ENCODE measurements at places on chromosomes 11 and 22.
A peak's percentile ranks its signal among the peaks of the same experiment; 100 is the strongest.

GRCh38 chr22:49935561-49935960 is 17.1 kb downstream of the CRELD2 start:
- no peak for DNase-seq

- DNase-seq = no peak
Observed at GRCh38 chr22:22941831-22942510, 54.4 kb downstream of the IGLL5 start.

GRCh38 chr22:17475318-17476230 is 87.7 kb upstream of the SLC25A18 start:
- DNase-seq = no peak

DNA sequence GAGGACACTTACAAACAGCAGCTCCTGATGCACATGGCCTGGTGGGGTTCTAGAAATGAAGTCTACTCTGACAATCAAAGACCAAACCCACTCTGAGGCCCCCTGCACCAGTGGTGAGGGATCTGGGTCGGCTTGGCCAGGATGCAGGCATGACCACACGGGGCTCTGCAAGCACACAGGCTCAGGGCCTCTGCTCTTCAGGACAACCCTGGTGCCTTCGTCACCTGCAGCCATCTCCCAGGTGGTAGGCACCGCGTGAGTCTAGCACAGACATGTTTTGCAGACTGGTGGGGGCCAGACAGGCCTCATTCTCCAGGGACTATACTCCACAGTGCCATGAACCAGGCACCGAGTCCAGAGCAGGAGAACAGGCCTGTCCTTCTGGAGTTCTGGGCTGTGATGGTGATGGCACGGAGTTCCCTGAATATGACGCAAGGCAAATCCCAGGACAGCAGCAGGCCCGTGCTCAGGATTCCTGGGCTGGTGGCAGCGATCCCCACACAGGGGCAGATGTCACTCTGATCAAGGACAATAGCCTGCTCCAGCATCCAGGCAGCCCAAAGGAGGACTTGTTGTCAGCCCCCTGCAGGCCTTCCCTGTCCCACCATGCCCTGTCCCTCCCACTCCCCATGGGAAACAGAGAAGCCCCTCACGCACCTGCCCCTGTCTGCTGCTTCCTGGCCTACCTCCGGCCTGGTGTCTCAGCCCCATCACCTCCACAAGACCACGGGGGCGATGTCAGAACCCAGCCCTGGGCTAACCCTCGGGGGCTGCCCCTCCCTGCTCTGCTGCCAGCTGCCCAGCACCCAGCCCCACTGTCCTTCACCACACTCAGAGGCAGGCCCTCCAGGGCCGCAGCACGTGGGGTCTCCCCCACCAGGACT is 36.1 kb downstream of the GNB1L start:
- no peak for DNase-seq

- DNase-seq = no peak
Observed at GRCh38 chr11:46669711-46670139, 30.7 kb downstream of the ARHGAP1 start.

- DNase-seq = no peak
Observed at GRCh38 chr11:130890039-130890745, 26.1 kb downstream of the SNX19 start.

DNA sequence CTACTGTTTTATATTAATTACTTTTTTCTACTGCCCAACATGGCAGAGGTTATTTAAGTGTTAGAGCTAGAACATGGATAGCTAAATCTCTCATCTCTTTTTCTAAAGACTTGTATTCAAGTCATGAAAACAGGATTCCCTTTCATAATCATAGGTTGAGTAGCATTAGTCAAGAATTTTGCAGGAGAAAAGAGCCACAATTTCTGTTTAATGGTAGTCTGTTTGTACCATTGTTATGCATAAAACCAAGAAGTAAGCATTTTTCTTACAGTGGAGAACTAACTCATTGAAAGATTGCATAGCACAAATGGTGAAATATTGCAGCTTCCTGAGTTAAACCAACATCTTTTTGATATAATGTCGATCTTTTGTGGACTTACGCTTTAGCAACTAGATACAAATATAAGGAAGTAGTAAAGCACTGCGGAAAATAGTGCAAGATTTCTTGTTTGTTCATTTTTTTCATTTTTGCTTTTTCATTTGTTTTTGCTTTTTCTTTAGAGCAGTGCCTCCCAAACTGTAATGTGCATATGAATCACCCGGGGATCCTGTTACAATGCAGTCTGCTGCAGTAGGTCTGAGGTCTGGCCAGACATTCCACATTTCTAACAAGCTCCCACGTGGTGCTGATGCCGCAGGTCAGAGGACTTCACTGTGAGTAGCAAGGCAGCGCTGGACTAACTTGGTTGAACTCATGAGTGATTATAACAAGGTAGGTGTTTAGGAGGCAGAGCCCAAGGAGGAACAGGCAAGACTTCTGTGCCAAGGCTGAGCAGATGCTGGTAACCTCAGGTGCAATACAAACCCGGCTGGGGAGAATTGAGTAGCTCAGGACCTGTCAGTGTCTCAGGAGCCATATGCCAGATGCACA is 4.6 kb downstream of the ETS1 start:
- no peak for DNase-seq

DNA sequence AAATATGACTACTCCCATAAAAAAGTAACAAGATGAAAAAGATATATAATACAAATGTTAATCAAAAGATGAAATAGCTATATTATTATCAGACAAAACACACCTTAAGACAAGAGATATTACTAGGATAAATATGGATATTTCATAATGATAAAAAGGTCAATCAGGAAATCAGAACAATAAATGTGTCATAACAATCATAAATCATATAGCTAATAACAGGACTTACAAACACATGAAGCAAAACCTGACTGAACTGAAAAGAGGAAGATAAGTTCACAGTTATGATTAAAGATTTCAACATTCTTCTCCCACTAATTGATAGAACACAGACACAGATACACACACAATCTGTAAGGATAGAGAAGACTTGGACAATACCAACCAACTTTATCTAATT is 47.2 kb downstream of the EIF3M start:
- DNase-seq = no peak

GRCh38 chr11:61447601-61448551 is 18.0 kb downstream of the SDHAF2 start:
- no peak for DNase-seq

DNA sequence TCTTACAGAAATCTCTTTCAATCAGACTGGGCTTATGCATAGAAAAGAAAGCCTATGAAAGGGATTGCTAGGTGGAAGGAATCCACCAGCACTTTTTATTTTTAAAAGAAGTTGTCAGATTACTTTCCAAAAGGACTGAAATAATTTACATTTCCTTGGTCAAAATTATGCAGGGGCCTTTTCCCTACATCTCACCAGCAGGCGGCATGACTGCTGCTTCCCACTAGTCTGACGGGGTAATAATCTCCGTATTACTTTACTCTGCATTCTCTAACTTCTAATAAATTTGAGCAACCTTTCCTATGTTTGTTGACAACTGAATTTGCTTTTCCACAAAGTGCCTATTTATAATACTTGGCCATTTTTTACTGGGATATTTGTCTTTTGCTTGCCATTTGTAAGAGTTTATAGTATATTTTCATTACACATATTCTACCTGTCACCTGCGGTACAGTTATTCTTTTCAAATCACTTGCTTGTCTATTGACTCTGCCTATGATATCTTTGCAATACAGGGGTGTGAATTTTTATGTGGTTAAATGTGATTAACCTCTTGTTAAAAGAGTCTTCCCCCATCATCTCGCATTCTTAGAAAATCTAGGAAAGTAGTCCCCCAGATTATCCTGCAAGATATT is 51.9 kb upstream of the USP47 start:
- no peak for DNase-seq

- no peak for DNase-seq
Observed at GRCh38 chr22:39765046-39765445, 128.5 kb downstream of the ENTHD1 start.

DNA sequence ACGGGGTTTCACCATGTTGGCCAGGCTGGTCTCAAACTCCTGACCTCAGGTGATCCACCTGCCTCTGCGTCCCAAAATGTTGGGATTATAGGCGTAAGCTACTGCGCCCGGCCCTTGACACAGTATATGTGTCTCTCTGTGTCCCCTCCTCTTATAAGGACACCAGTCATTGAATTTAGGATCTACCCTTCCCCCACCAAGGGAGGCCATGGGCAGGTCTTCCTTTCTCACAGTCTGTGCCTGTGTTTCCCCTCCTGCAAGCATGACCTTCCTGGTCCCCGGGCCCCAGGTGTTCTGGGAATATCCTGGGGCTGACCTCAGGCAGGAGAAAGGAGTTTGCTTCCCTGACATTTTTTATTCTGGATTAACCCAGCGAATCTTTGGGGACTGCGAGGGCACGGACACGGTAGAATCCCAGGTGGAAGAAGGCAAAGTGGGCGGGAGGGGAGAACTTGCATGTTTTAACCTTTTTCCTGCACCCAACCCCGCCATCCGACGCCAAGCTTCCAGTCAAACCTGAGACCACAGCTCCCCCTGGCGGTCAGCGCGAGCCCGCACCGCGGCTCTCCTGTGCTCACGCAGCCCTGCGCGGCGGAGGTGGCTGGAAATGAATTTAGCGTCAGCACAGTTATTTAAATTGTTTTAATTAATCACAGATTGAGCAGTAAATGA is 42.1 kb upstream of the ISX start:
- DNase-seq = peak; percentile 62

GRCh38 chr11:99687320-99687719 is 666.6 kb downstream of the CNTN5 start:
- DNase-seq = no peak

DNA sequence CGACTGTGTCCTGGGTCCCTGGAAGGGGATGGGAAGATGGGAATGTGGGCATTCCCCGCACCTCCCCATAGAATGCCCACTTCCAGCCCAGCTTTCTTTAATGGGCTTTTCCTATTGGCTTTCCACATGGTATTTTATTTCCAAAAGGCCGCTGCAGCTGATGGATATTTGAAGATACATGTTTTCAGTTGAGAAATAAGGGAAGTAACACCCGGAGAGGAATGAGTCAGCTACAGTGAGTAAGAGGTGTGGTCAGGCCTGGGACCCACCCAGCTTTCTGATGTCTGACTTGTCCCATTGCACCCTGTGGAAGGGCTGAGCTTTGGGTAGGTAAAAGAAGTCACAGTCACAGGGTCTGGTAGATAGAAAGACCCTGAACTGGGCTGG is 476.9 kb downstream of the MIAT start:
- no peak for DNase-seq

DNA sequence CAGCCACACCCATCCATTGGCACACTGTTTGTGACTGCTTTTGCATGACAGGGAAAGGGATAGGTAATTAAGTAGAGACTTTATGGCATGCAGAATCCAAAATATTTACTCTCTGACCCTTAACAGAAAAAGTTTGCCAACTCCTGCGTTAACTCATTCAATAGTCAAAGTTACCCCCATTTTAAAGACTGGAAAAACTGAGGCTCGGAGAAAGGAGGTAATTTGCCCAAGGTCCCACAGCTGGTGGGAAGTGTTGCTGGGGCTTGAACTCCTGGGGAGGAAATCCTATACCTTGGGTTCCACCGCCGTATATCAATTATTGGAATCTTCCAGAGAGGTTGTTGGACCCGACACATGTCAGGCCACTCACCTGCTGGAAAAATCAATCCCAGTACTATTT is 29.9 kb downstream of the MN1 start:
- DNase-seq = no peak

DNA sequence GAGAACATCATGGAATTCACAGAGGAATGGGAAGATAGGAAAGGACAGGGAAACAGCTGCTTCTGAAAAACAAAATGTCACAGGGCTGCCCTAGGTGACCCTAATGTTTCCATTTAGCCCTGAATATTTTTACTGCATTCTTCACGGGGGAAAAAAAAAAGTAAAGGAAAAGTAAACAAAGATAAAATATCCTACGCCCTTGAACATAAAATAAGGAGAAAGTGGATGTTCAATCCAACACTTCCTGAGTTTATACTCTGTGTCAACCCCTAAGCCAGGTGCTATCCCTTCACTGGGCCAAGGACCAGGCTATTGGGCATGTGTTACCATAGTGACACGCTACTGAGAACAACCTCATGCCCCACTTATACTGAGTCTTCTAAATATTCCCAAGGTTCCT is 84.7 kb downstream of the FAM76B start:
- DNase-seq = no peak

GRCh38 chr11:12182302-12182675 is 71.9 kb downstream of the MICAL2 start:
- DNase-seq = no peak

GRCh38 chr11:96373826-96374225 is 15.9 kb downstream of the CCDC82 start:
- DNase-seq = no peak

GRCh38 chr11:130908770-130909625 is 7.3 kb downstream of the SNX19 start:
- no peak for DNase-seq

DNA sequence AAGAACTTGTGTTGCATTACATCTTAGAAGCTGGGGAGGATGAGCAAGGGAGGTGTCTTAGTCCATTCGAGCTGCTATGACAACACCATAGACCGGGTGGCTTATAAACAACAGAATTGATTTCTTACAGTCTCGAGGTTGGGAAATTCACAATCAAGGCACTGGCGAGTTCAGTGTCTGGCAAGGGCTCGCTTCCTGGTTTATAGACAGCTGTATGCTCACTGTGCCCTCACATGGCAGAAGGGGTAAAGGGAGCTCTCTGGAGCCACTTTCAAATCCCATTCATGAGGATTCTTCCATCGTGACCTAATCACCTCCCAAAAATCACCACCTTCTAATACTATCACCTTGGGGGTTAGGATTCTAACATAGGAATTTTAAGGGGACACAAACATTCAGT is 150.0 kb upstream of the NECTIN1 start:
- no peak for DNase-seq

DNA sequence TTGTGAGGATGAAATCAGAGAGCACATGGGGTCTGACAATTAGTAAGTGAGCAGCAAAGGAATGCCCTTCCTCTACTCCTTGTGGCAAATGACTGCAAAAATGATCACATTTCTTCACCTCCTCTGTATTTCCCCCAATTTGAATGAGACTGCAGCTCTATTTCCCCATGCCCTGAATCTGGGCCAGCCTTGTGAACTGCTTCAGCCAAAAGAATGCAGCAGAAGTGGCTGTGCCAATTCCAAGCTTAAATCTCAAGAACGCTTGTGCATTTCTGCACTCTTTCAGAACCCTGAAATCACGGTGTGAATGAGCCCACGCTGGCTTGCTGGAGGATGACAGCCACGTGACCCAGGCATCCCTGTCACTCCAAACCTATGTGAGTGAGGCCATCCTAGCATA is 9.9 kb downstream of the SLC43A3 start:
- no peak for DNase-seq

- no peak for DNase-seq
Observed at GRCh38 chr11:102047305-102047924, at the start of gene CFAP300. TSS of gene CFAP300 (plus strand) at chr11:102047437. CDS start at chr11:102047471, 34 bp downstream.

Measured in NCI-H2227 treated with DMSO at 0.1 percent for 48 hours (cell line).